Fibroblast of skin of back (primary cell): ENCODE measurements at places on chromosomes 13 and 19.
A peak's percentile ranks its signal among the peaks of the same experiment; 100 is the strongest.

DNA sequence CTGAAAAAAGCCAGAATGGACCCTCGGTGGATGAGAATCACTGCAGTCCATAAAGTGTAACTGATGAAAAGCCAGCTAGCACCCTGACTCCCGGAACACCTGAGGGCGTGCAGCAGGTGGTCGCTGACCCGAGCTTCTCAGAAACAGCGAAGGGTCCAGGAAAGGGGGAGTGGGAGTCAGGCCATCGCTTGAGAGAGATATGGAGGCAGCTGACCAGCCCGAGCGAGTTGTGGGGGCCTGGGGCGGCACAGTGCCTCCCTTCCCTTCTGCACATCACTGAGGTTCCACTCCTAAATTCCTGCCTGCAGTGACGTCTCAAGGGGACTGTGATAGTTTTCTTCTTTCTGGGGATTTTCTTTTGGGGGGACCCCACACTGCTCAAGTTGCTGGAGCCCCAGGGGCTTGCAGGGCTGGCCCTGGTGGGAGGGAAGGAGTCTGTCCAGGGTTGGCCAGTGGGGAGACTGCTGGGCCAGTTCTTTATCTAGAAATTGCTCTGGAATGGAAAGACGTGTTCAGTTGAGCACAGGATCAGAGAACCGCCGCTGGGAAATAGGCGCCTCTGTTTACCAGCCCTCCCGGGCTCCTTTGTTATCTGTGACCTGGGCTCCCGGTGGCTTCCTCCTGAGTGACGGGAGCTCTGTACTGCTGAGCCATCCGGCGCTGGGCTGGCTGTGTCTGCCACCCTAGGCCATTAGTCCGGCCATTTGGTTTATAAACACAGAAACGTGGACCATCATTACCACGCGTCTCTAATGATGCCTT lies 71.3 kb downstream of the RAB20 start:
- DNase-seq = no peak

DNA sequence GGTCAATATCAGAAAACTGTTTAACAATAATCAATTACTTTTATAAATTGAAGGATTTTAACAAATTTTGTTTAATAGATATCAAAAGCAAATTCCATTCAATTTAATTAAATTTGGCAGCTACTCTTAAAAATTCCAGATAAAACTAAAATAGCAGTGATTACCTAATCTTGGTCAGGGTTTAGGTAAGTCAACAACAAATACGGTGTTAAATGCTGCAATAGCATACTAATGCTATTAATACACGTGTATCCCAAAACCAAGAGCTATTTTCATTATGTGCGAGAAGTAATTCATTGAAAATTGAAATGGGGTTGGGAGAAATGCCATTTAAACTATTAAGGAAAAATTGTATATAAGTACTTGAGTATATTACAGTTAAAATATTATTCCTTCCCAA lies 105.6 kb downstream of the DHRS12 start:
- DNase-seq = no peak

DNA sequence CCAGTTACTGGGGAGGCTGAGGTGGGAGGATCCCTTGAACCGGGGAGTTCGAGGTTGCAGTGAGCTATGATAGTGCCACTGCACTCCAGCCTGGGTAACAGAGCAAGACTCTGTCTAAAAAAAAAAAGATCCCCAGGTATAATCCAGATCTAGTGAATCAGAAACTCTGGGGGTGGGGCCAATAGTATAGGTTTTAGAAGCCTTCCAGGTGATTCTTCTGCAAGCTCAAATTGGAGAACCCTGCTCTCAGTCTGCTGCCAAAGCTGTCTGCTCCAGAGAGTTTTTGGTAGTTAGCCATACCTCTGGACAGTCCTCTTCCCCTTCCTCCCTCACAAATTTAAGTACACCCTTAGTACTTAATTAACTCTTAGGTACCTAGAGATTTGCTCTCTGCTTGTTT lies 28.0 kb downstream of the SERP2 start:
- DNase-seq = no peak

GRCh38 chr13:49346460-49346859 lies 97.4 kb downstream of the CAB39L start:
- no peak for DNase-seq

GRCh38 chr13:87656306-87656705 lies 14.9 kb upstream of the SLITRK5 start:
- no peak for DNase-seq

DNA sequence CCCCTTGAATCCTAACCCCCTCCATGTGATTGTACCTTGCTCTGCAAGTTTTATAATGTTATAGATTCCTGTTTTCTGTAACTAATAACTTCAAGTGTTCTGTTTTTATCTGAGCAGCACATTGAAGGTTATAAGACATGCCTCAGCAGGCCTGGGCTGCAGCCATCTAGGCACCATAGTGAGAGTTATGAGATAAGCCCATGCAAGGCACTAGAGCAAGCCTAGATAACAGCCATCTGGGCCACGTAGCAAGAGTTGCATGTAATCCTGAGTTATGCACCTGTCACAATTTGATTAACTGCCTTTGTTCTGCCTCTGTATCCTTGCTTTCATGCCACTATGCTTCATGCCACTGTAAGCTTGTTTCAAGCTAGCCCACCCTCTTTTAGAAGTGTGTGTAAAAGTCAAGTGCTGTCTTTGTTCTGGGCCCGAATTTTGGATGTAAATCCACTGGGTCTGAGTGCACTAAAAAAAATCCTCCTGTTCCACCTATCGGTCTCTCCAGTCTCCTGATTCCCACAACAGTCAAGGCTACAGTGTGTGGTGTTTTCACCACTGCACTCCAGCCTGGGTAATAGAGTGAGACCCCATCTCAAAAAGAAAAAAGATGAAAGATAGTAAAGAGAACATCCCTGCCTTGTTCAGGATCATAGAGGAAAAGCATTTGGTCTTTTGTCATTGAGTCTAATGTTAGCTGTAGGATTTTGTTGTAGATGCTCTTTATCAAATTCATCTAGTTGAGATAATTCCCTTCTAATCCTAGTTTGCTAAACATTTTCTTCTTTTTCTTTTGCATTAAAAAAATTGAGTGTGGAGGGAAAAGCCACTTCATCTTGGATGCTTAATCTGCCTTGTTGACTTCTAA lies 16.0 kb upstream of the KBTBD6 start:
- DNase-seq = no peak

DNA sequence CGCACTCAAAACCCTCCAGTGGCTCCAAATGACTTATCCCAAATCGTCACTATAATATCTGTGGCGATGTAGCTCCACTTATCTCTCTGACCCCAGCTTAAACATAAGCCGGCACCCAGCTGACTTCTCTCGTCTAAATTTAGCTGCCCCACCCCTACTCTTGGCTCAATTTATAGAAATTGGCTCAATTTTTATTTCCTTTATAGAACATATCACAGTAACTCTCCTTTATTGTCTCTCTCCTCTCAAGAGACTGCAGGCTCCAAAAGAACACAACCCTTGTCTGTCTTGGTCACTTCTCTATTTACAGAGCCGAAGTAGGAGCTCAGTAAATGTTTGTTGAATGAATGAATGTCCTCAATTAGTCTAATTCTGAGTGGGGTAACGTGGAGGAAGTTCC lies 805 bp downstream of the ZNF784 start:
- no peak for DNase-seq

DNA sequence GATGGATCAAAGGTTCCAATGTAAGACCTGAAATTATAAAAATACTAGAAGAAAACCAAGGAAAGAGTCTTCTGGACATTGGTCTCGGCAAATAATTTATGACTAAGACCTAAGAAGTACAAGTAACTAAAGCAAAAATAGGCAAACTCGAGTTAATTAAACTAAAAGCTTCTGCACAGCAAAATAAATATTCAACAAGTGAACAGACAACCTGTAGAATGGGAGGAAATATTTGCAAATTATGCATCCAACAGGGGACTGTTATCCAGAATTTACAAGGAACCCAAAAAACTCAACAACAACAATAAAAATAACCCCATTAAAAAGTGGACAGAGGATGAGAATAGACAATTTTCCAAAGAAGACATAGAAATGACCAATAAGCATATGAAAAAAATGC lies 9.7 kb upstream of the SLAIN1 start:
- no peak for DNase-seq

DNA sequence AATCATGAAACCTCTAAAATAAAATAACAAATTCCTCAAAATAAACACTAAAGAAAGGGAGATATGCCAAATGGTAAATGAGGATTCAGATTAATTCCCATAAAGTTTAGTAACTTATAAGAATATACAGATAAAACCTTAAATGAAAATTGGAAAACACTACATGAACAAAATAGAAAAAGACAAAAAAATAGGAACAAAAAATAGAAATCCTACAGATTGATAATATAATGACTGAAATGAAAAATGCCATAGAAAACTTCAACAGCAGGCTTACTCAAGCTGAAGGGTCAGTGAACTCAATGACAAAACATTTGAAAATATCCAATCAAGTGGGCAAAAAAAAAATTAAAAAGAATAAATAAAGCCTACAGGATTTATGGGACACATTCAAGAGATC lies 1784.8 kb downstream of the PCDH9 start:
- no peak for DNase-seq

GRCh38 chr13:46676378-46676725 lies 120.6 kb downstream of the ESD start:
- DNase-seq = no peak

DNA sequence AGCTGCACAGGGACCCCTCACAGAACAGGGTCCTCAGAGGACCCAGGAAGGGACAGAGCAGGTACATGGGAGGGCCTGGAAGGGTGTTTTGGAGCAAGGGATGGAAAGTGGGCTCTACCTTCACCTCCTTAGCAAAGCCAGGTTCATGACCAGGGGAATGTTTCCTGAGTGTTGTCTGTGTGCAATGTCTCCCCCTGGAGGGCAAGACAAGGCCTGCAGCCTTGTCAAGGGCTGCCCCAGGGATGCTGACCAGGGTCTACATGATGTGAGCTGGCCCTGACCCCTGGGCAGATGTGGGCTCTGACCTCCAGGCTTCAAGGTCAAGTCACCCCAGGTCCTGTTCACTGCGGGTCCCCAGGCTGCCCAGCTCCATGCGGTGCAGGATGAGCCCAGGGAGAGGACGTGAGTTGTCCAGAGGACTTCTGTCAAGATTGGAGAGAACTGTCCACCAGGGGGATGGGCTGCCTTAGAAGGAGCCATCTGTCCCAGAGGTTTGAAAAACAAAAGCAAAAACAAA lies 1.0 kb upstream of the CEACAM1 start:
- peak; percentile 43 for DNase-seq
